Stimulated activated CD4-positive, alpha-beta T cell treated with anti-CD3 and anti-CD28 coated beads, Interleukin-4, amount 100 ng/mL, for 48 hours (primary cell): ENCODE measurements at places on chromosomes 4 and X.

GRCh38 chr4:102172341-102172740 lies 172.9 kb downstream of the SLC39A8 start:
- no peak for DNase-seq

- no peak for DNase-seq
Measured at GRCh38 chr4:147480891-147481576, at the start of gene EDNRA. EDNRA (plus strand) TSS chr4:147481097; CDS start chr4:147485682, 4,585 bp downstream.

- DNase-seq, result no peak
Measured at GRCh38 chr4:55447831-55448230, 52.1 kb downstream of the TMEM165 start.

GRCh38 chr4:156280686-156281085 lies 327.0 kb upstream of the CTSO start:
- no peak for DNase-seq

- no peak for DNase-seq
Measured at GRCh38 chr4:151184523-151185458, 85.4 kb downstream of the RPS3A start.

- DNase-seq, result no peak
Measured at GRCh38 chr4:1501754-1502500, 95.7 kb upstream of the NKX1-1 start.

GRCh38 chrX:19133231-19133630 lies 11.0 kb upstream of the ADGRG2 start:
- DNase-seq, result no peak

DNA sequence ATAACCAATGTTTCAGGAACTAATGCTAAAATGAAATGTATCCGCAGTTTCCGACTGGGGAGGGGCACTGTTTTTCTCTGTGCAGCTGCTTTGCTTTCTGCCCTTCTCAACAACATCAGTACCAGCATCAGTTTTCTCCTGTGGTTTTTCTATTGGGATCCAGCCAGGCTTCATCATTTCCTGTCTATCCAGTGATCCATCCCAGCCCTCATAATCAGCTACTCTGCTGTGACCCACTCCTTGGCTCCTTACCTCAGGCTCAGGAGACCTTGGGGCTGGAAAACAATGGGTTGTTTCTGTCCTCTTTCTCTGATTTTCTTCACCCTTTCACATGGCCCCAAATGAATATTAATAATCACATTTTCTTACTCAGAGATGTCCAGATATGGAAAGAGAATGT lies 222.2 kb upstream of the DKK2 start:
- no peak for DNase-seq

DNA sequence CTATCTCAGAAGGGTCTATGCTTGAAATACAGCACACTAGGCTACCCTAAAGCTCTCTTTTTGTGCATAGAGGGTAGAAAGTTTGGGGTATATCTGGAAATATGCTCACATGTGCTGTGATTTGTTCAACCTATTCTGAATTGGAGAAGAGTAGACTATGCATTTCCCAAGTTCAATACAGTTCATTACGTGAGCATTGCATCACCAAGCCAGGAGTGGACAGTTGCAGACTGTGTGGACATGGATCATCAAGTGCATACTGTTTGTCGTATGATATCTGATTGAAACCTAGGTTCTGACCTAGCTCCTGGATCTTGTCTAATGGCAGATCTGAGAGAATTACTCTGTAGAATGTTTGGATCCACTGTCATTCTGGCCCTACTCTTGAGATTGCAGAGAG lies 161.1 kb downstream of the FRAS1 start:
- DNase-seq, result no peak

- DNase-seq, result no peak
Measured at GRCh38 chr4:10288830-10289537, 168.2 kb downstream of the ZNF518B start.

GRCh38 chrX:135345107-135345589 lies 35.9 kb downstream of the ETDC start:
- no peak for DNase-seq

DNA sequence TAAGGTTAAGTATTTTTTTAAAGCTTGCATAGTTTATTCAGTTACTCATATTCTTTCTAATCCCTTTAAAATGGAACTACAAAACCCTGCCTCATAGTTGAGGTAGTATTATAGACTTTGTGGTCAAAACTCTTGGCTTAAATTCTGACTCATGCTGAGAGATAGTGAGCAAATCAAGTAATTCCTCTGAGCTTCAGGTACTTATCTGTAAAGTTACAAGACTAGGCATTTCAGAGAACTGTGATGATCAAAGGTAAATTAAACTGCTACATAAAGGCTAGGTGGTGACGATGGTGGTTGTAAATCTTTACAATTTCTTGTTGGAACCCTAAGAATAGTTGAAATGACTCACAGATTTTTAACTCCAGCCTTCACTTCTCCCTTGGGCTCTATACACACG lies 3.2 kb upstream of the CLOCK start:
- no peak for DNase-seq

- DNase-seq, result no peak
Measured at GRCh38 chrX:119201570-119201969, 34.5 kb upstream of the PGRMC1 start.

DNA sequence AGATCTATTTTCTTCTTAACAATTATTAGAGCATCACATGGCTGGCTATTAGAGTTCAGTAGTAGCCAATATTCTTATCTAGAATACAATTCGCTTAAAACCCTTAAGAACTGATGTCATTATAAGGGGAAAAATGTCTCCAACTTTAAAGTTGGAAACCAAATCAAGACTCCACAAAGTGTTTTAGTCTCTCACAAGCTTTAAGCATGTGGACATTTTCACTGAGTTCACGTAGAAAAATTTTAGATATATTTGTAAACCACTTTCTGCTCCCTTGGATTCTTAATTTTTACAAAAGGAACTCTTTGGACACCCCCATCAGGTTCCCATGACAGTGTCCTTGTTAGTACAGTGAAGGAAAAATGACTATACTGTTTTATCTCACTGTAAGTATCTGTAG lies 123.9 kb upstream of the NAP1L5 start:
- no peak for DNase-seq

- no peak for DNase-seq
Measured at GRCh38 chr4:151961456-151961855, 200.6 kb upstream of the GATB start.

- DNase-seq, result no peak
Measured at GRCh38 chr4:147428583-147428982, 52.3 kb upstream of the EDNRA start.

- DNase-seq, result no peak
Measured at GRCh38 chr4:28754376-28754775, 1893.7 kb downstream of the STIM2 start.

- DNase-seq, result no peak
Measured at GRCh38 chr4:104976262-104976661, 170.4 kb upstream of the TET2 start.

- DNase-seq, result no peak
Measured at GRCh38 chr4:35358001-35358584, 886.2 kb downstream of the ARAP2 start.

- no peak for DNase-seq
Measured at GRCh38 chrX:116628464-116628863, 165.7 kb upstream of the CT83 start.

DNA sequence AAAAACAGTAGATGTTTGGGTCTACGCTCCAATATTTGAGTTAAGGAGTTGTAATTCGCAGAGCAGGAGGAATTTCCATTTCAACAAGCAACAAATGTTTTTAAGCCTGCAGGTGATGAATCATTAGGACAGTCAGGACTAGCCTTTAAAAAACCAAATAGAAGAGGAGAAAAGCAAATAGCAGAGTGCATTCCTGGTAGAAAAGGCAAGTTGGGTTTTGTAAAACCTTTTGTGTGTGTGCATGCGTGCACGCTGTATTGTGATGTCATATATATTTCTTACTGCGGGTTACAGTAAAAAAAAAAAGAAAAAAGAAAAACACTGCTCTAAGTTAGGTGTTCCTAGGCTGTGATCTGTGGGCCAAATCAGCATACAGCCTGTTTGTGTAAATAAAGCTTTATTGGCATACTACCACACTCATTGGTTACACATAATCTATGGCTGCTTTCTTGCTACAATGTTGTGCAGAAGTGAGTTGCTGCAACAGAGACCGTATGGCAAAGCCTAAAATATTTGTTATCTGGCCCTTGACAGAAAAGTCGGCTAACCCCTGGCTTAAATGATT lies 135.6 kb downstream of the MID1 start:
- no peak for DNase-seq

DNA sequence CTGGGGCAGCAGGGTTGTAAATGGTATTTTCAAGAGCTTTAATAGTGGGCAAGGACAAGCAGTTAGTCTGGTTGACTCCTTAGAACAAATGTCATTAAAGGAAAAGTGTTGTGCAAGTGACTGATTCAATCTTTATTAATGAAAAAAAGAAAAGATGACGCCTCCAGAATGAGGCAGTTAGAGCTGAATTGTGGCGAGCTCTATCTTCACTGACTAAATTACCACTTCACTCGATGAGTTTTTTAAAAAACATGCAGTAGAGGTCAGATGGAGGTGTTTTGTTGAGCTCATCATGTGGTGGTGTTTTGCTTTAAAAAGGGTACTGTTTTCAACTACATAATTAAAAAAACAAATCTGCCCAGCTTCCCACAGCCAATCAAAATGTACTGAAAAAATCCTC lies 28.1 kb upstream of the TENM3 start:
- no peak for DNase-seq

- DNase-seq, result no peak
Measured at GRCh38 chr4:137536789-137537561, 4.7 kb upstream of the PCDH18 start.

- no peak for DNase-seq
Measured at GRCh38 chr4:12651876-12652275, 832.3 kb downstream of the RAB28 start.

DNA sequence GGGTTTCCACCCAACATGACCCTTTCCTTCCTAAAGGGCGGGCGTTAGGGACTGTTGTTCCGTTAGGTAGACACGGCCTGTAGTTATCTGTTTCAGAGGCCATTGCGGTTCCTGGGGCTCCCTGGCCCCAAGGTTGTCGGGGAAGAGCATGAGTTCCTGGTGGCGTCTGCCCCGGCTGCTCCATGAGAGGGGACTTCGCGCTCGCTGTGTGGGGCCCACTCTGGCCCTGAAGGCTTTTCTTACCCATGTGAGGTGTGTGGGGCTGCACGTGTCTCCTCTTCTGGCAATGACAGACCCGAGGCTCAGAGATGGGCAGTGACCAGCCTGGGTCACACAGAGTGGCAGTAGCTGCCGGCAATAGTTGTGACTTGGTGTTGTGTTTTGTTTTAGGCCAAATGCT lies 9.1 kb downstream of the TADA2B start:
- DNase-seq, result no peak

DNA sequence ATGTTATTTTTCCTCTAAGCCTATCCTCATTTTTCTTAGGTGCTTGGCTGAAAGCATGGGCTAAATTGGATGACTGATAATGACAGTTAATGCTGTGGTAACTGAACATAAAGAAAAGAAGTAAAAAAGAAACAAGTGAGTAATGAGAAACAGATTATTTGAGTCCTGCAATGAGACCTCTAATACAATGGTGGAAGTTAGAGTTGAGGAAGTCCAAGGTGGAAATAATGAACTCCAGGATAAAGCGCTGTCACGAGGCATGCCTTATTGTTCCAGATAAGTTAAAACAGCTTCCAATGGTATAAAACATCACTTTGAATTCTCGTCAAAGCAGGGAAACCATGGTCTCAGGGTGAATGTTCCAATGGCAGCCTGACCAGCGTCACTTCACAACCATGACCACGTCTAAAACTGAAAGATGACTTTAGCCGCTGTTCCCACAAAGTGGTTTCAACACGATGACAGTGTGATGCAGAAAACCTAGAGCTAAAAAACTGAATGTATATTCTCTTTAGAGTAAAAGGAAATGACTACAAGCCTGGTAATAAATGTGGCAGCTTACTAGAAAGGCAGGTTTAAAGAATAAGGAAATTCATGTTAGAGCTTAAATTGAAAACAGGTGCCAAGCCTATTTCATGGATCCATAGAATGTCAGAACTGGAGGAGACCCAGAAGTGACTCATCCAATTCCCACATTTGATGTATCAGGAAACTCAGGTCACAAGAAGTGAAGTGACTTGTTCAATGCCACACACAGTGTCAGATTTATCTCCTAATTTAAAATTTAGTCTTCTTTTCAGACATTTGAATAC lies 202.6 kb upstream of the GYPA start:
- DNase-seq, result no peak

DNA sequence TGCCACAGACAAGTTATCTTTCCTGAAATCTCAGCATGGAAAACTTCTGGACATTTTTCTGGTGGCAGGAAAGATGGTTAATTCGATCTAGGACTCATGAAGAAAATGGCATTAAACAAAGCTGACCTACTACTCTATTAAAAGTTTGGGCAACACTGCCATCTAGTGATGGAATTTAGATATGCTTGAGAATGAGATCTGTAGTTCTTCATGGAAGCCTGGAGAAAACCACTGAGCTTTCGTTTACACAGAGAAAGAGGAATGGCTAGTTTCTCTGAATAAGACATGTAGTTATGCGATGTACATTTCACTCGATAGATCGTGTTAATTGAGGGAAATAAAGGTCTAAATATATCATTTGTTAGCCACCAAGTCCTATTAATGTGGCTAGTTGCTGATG lies 51.7 kb upstream of the CHRDL1 start:
- no peak for DNase-seq

- no peak for DNase-seq
Measured at GRCh38 chr4:76748649-76749048, 149.3 kb downstream of the SOWAHB start.

DNA sequence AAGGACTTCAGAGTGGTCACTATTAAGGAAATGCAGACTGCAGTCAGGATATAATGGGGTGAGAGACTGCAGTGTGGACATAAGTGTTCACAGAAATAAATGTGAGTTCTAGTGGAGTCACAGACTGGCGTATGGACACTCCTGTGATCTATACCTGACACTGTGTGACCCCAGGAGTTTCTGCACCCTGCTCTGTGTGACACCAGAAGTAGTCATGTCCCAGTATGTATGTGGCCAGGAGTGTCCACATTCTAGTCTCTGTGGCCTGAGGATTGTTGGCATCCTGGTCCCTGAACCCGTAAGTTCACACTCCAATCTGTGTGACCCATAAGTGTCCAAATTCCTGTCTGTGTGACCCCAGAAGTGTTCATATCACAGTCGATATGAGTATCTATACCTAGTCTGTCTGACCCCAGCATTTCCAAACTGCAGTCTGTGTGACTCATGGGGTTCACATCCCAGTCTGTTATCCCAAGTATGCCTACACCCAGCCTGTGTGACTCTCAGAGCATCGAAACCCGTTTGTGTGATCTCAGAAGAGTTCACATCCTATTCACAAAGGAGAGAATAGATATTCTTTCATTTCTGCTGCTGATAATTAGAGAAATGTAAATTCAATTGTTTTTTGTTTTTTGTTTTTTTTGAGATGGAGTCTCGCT lies 16.3 kb downstream of the WDR13 start:
- no peak for DNase-seq
